ENCODE measurements at places on chromosomes 3 and 15.

- no peak for DNase-seq
Measured at GRCh38 chr3:176663387-176663786, 533.9 kb downstream of the TBL1XR1 start.

GRCh38 chr3:32076566-32076965 lies 29.9 kb upstream of the GPD1L start:
- no peak for DNase-seq

GRCh38 chr15:50880651-50881114 lies 27.8 kb upstream of the AP4E1 start:
- no peak for DNase-seq

DNA sequence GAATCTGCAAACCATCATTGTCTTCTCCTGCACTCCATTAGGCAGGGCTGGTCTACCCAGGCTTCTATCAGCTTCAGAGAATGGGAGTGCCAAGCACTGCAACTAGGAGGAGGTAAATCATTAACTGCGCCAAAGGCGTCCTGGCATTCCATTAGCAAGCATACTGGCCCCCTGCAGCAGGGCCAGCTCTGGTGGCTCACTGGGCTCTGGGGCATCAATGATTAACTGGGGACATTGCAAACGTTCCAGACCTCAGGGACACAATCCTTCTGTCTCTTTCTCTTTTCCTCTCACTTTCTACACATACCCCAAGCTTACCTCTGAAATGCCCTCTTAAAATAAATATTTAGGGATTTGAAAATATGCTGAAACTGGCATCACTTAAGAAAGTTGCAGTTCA lies 129.0 kb downstream of the MYLK start:
- DNase-seq: no peak

GRCh38 chr3:177426878-177427495 lies 229.7 kb upstream of the TBL1XR1 start:
- DNase-seq: no peak

GRCh38 chr3:143235614-143236204 lies 116.1 kb downstream of the CHST2 start:
- no peak for DNase-seq

DNA sequence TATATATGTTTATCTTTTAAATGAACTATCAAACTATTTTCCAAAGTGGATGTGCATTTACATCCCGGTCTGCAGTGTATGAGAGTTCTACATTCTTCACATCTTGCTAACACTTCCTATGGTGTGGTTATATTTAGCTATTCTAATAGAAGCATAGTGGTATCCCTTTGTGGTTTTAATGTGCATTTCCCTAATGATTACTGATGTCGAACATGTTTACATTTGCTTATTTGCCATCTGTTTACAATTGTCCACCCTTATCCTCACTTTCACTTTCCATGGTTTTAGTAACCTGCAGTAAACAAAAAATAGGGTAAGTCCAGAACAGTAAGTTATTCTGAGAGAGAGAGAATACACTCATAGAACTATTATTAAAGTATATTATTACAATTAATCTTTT lies 360.5 kb upstream of the NAALADL2 start:
- DNase-seq: no peak

DNA sequence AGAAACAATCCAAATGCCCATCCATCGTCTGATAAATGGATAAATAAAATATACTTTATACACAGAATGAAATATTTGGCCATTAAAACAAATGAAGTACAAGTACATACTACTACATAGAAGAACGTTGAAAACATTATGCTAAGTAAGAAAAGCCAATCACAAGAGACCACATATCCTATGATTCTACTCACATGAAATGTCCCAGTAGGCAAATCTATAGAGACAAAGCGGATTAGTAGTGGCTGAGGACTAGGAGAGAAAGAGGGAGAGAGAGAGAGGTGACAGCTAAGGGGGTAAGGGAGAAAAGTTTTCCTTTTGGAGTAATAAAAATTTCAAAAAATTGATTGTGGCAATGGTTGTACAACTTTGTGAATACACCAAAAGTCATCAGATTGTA lies 147.0 kb downstream of the GREM1 start:
- no peak for DNase-seq

GRCh38 chr3:6262010-6262409 lies 598.9 kb upstream of the GRM7 start:
- no peak for DNase-seq

GRCh38 chr3:14150078-14150477 lies 25.2 kb downstream of the TMEM43 start:
- DNase-seq: no peak

DNA sequence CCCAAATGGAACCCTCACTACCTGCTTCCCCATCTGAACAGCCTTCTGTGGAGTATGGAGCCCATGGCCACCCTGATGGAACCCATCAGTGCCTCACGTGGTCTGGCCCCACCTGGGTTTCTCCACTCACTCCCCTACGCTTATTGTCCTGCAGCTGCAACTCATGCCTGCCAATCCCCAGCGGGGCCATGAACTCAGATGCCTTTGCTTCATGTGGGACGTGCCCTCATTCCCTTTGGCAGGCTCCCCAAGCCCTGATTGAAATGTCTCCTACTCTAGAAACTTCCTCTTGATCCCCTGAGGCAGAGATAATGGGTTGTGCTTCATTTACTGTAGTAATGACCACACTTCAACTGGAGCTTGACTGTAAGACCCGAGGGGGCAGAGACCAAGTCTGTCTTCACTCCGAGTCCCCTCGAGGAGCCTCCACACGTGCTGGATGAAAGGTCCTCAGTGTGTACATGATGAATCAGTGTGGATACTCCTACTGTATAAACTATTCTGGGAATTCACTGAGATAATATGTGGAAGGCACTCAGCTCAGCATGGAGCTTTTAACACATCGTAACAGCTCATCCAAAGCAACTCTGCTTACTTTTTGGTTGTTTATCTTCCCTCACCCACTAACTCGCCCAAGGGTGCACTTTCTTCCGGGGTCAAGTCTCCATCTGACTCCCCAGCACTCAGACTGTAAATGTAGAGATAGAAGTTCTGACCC lies 232.8 kb upstream of the BHLHE40 start:
- DNase-seq: no peak

GRCh38 chr3:115475178-115476041 lies 147.9 kb upstream of the GAP43 start:
- DNase-seq: no peak

- DNase-seq: no peak
Measured at GRCh38 chr15:71791975-71792374, 18.4 kb upstream of the NR2E3 start.

DNA sequence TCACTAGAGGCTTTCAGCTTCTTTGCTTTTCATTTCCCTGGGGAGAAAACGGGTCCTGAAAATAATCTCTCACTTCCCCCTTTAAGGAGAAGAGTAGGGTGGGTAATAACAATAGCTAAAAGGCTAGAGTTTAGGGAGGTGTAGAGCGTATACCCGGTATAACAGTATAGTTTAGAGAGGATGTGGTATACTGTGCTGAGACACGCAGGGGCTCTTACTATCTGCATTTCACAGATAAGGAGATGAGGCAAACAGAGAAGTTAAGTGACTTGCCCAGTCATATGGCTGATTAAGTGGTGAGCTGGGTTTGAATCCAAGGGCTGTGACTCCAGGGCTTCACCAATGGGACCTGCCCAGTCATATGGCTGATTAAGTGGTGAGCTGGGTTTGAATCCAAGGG lies 15.0 kb upstream of the KCNMB3 start:
- no peak for DNase-seq

DNA sequence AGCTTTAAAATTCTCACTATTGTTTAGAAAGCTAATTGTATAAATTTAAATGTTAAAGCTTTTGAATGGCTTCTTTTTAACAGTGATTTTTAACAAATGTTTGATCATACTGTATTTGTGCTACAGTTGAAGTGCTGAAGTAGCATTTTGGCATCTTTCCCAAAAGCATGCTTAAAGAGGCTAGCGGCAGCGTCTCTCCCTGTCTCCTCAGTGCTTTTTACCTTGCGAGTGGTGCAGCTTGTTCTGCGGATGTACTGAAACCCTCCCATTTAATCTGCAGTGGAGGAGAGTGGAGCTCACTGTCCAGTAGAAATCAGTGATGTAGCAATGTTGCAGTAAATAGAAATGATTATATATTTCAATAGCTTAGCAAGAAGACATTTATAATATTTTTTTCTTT lies 43.7 kb downstream of the LRRC49 start:
- no peak for DNase-seq

GRCh38 chr15:73264881-73265280 lies 103.9 kb downstream of the HCN4 start:
- DNase-seq: no peak

DNA sequence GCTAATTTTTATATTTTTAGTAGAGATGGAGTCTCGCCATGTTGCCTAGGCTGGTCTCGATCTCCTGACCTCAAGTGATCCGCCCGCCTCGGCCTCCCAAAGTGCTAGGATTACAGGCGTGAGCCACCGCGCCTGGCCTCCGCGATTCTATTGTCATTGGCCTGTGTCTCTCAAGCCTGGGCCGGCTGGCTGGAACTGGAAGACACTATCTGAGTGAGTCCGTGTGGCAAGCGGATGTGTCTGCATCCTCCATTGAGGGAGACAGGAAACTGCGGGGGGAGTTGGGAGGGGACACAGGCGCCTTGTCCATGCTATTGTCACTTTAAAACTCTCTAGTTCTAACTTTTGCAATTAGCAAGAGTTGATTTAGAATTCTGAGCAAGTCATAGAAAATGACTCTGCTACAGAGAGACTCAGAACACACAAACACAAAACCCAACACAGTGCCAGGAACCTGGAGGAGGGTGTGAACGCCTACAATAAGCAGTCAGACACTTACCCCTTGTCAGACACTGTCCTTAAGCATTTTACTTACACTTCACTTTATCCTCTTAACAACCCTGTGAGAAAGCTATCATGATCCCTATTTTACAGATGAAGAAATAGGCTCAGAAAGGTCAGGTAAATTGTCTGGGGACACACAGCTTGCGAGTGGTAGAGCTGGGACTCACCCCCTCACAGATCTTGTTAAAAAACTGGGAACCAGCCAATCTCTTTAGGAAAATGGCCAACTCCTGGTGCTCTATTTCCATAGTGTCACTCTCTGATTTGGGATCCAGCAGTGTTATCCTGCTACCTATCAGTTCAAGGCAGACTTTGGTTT lies 38.7 kb downstream of the ANP32A start:
- DNase-seq: no peak

DNA sequence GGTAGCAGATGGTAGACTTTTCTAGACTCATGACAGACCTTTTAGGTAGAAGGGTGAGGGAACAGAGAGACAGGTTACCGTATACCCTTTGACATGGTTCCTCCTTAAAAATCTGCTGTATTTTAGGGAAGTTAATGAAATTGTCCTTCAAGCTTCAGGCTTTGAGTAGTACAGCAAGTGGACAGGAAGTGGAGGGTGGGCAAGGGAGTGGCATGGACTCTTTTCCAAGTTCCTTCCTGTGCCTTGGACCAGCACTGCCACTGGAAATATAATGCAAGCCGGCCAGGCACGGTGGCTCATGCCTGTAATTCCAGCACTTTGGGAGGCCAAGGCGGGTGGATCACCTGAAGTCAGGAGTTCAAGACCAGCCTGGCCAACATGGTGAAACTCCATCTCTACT lies 156.1 kb upstream of the LRRFIP2 start:
- no peak for DNase-seq

DNA sequence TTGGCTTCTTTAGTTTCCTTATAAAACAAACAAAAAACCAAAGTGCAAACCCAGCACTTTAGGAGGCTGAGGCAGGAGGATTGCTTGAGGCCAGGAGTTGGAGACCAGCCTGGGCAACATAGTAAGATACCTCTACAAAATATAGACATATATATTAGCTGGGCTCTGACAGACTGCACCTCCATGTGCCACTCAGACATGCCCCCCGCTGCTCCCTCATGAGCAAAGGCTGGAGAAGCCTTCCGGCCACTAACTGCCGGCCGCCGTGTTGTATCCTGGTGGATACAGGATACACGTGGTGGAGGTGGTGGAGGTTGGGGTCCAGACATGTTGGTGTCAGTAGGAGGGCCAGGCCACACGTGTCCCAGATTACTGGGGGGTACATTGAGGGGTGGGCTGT lies 29.4 kb upstream of the CCR4 start:
- no peak for DNase-seq

- DNase-seq: no peak
Measured at GRCh38 chr15:77370580-77370979, 49.3 kb downstream of the PEAK1 start.

DNA sequence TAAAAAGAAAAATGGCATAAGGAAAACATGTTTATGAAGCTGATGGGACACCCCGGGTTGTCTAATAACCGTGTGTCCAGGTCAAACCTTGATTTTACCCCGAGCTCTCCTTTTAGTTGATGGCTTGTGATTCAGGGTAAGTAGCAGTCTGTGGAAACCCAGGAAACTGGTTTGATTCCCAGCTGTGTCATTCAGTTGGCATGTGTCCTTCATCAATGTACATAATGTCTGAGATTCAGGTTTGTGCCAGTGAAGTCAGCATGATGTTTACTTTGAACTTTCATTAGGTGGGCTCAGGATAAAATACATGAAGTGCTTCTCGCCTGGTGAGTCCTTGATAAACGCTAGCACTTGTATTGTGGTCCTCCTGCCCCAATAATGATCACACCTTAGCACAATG lies 4.3 kb upstream of the COPG1 start:
- DNase-seq: no peak

DNA sequence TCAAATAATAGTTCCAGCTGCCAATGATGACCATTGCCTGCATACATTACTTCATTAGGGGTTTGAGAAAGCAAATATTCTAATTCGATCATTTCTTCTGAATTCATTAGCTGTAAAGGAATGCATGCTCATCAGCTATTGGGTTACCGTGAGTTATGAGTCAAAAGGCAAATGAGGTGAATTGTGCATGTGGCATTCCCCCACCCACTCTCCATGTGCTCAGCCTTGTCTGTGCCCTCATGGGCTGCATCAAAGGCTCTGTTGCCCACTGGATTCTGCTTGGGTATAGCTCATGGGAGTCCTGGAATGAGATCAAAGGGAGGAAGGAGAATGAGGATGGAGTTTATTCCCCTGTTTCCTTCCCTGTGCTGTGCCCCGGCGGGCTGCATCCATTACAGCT lies 99.3 kb upstream of the CHRNA7 start:
- DNase-seq: no peak

- DNase-seq: peak; percentile 12
Measured at GRCh38 chr3:82157952-82158351, 396.5 kb upstream of the GBE1 start.

DNA sequence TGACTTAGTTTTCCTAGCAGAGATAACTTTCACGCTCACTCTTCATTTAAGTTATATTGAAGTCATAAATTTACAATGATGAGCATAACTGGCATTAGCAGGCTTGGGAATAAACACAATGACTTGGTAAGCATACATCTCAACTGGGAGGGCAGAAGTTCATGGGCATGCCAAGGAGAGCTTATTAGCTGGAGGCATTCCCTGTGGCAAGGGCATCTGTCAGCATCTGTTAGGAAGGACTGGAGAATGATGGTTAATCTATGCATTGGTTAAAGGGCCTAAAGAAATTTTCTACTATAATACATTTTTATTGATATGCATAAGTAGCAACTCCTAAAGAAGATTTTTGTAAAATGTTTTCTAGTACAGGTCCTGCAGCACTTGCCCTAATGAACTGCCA lies 52.4 kb downstream of the NEK11 start:
- no peak for DNase-seq

GRCh38 chr3:152356870-152357276 lies 88.1 kb downstream of the MBNL1 start:
- DNase-seq: no peak
